ENCODE measurements at places on chromosomes 4 and X.

DNA sequence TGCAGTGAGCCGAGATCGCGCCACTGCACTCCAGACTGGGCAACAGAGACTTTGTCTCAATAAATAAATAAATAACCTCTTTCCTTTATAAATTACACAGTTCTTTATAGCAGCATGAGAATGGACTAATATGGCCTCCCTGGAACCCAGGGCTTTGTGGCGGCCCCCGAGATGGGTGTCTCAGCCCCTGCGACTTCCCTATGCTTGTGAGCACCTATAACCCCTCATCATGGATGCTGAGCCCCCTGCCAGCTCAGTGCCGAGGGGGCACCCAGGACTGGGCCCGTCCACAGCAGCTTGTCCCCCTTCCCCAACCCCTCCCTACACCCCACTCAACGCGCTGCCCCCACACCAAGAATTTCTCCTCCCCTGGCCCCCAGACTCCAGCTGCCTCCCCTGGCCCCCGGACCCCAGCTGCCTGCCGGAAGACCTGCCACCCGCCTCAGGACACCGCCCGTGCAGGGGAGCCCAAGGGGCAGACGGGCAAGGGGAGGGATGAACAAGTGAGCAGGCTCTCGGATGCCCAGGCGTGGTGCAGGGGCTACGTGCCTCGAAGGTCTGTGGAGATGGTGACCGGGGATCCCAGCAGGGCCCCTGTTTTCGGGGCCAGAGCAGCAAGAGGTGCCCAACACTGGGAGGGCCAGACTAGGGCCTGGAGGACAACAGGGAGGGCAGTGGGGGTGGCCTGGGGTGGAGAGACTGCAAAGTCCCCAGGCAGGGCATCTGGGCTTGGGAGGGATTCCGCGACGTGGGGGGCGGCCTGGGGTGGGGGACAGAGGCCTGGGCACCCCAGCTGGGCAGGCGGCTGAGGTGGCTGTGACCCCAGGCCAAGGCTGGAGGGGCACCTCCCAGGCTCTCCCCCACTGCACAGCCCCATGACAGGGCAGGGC is 74.0 kb downstream of the FAM53A start:
- DNase-seq, result no peak

DNA sequence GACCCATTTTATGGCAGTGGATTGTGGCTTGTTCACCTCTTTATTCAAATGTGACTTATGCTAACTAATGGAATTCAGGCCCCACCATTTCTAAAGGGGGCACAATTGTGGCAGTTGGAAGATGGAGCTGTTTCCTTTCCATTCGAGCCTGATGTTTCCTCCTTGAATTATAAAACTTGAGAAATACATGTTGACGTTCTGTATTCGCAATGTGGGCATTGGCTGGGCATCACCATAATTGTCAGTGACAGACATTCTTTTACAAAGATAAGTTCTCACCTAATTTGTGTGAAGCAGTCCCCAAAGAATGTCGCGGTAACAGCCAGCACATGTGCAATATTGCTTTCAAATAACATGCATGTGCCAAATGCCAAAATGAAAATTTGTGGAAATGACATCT is 1070.2 kb upstream of the TENM3 start:
- no peak for DNase-seq

DNA sequence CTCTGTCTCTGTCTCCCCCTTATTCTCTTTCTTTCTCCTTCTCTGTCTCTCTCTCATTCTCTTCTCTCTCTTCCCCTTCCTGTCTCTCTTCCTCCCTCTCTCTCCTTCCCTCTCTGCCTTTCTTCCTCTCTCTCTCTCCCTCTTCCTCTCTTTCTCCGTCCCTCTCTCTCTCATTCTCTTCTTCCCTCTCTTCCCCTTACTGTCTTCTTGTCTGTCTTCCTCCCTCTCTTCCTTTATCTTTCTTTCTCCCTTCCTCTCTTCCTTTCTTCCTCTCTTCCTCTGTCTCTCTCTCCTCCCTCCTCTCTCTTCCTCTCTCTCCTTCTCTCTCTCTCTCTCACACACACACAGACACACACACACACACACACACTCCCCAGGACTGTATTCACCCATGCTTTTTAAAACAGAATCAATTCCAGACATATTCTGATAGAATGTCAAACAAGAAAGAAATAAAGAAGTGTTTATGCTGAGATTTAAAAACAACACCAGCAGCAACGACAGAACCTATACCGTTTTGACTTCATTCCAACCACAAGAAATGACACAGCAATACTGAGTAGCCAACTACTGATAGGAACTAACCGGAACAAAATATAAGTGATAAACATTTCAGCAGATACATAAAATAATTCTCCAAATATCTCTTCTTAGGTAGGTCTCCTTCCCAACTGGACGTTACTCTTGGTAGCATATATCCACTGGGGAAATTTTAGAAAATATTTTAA is 296.7 kb downstream of the ASMT start:
- DNase-seq, result no peak

GRCh38 chrX:25427873-25428555 is 412.2 kb upstream of the ARX start:
- DNase-seq, result no peak

GRCh38 chr4:1113311-1114009 is at the start of gene RNF212:
Gene RNF212 (minus strand): TSS chr4:1113564. CDS start chr4:1113464, 100 bp downstream.
- DNase-seq, result peak; percentile 8

DNA sequence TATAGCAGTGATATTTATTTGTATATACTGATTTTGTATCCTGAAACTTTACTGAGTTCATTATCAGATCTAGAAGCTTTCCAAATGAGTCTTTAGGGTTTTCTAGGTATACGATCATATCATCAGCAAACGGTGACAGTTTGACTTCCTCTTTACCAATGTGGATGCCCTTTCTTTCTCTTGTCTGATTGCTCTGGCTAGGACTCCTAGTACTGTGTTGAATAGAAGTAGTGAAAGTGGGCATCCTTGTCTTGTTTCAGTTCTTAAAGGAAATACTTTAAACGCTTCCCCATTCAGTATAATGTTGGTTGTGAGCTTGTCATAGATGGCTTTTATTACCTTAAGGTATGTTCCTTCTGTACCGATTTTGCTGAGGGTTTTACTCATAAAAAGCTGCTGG is 37.5 kb downstream of the CBR4 start:
- no peak for DNase-seq

DNA sequence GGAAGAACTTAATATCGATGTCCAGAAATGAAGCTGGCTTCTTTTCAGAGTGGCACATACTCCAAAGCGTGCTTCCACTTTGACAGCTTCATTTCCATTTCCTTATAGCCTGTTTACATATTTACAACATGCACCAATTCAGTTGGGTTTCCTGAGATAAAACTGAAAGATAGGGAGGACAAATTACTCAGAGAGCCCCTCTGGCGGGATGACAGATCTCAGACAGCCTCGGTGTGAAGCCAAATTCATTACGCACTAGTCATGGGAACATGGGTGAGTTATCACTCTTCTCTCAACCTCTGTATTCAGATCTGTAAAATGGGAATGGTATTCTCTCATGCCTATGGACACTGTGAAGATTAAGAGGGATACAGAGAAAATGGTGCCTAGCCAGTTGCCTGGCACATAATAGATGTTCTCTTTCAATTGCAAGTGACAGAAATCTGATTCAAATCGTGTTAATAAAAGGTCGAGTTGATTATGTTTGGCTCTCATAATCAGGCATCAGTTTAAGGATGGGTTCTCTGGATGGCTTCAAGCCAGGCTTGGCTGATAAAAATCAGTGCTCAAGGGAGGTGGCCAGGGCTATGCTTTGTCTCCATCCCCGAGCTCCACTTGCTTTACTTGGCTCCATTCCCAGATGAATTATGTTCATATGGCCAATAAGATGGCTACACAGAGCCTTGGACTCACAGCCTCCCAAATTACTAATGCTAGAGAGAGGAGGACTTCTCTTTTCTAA is 132.2 kb upstream of the C1QTNF7 start:
- no peak for DNase-seq

Measured in activated T-cell treated with anti-CD3 and anti-CD28 coated beads for 24 hours (primary cell).